ENCODE measurements at places on chromosomes 12 and 14.

- DNase-seq, result no peak
Measured at GRCh38 chr12:110565894-110566871, 16.9 kb downstream of the PPTC7 start.

GRCh38 chr14:34403646-34404045 lies 58.4 kb downstream of the SPTSSA start:
- DNase-seq, result no peak

DNA sequence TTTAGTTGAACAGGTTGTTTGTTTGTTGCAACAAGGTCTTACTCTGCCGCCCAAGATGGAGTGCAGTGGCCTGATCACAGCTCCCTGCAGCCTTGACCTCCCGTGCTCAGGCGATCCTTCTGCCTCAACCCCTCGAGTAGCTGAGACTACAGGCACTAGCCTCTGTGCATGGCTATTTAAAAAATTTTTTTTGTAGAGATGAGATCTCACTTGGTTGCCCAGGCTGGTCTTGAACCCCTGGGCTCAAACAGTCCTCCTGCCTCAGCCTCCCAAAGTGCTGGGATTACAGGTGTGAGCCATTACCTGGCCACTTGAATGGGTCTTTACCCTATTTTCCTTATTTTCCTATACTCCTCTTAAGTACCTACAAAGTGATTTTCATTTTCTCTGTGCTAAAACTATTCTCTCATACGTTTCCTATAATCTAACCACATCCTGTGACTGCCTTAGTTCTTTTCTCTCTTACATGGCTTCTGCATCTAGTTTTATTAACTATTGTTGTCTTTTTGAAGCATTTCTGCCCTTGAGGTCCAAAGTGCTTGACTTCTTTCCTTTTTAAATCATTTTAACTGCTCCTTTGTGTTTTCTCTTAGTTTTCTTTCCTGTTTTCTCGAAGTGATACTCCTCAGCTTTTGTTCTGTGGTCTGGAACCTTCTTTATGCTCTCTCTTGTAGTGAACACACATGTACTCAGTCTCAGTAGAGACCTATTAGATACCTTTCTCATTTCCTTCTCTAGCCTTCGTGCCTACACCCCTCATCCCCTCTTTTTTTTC lies 14.1 kb downstream of the GPX2 start:
- DNase-seq, result no peak

GRCh38 chr12:89421092-89421835 lies 69.0 kb upstream of the DUSP6 start:
- DNase-seq, result no peak

DNA sequence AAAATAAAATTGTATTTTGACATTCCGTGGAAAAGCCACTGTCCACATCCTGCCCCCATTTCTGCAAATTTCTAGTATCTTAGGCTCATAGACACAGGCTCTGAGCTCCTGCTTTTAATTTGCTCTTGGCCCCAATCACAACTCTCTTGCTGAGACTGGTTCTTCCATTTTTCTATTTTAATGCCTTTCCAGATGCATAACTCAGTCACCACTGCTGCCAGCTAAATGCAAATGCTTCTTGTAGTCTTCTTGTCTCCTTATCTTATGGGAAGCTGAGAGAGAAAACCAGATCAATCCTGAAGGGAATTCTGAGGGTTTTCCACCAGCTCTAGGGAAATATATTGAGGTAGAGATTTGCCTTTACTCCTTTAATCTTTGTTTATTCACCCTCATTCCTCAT lies 149.0 kb downstream of the DHRS2 start:
- DNase-seq, result no peak

Measured in AG09309 (cell line).